Stimulated activated CD4-positive, alpha-beta T cell treated with anti-CD3 and anti-CD28 coated beads, Interleukin-1b, Interleukin-23, amount 100 ng/mL, for 4 hours (primary cell): ENCODE measurements at places on chromosomes 3 and 15.

- peak; percentile 37 for DNase-seq
These were observed 43.1 kb upstream of the TOPAZ1 start for GRCh38 chr3:44198284-44199269.

- DNase-seq = no peak
These were observed 79.5 kb upstream of the FGF7 start for GRCh38 chr15:49343546-49343945.

DNA sequence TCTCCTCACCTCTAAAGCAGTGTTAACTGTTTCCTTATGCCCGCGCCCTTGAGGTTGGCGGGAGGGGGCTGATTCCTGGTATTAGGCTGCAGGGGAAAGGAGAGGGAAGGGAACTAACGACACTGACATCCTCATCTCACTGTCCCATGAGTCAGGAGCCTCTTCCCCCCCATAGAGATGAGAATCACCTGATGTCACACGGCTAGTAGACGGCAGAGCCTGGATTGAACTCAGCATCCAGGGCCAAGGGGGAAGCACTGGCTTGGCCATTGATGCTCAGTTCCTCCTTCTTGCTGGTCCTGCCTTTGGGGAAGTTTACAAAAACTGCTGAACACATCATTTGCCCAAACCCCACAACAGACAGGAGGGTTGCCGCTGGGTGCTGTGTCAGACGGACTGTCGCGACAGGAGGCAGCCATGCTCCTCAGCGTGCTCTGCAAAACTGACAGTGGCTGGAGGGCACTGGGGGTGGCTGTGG is 38.5 kb downstream of the IDH2 start:
- no peak for DNase-seq

DNA sequence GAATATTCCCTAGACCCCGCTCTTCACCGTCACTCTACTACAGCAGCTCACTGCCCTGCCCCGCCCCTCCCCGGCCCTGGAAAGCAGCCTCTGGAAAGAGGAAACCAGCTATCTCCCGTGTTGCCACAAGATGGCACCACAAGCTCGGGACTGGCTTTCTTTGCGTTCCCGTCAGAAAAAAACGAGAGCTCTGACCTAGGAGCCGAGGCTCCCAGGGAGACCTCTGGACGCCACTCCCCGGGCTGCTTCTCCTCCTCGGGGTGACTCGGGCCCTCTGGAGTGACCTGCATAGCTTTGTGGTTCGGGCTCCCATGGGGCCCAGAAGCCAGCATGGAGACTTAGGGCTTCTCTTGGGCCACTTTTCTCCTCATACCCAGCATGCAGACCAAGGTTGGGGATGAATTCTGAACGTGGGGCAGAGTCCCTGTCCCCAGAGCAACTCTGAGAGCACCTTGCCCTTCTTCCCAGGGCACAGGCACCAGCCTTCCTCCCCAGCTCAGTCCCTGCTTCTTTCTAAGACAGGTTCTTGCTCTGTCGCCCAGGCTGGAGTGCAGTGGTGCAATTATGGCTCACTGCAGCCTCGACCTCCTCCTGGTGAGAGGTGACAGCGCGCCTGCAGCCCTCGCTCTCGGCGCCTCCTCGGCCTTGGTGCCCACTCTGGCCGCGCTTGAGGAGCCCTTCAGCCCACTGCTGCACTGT is 19.0 kb downstream of the STOML1 start:
- peak; percentile 74 for DNase-seq

GRCh38 chr3:156360083-156360482 is 194.8 kb downstream of the SSR3 start:
- no peak for DNase-seq

GRCh38 chr3:105836533-105836932 is 32.3 kb downstream of the CBLB start:
- DNase-seq = no peak

DNA sequence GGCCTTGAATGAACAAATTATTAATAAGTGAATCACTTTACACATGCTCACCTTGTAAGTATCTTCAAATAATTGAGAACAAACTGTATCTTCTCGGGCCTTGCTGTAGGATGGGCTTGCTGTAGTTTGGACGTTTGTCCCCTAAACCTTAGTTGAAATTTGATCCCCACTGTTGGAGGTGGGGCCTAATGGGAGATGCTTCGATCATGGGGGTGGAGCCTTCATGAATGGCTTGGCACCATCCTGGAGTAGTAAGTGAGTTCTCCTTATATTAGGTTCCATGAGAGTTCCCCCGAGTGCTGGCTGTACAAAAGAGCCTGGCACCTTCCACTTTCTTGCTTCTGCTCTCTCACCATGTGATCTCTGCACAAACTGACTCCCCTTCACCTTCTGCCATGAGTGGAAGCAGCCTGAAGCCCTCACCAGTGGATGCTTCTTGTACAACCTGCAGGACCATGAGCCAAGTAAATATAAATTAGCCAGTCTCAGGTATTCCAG is 29.3 kb downstream of the PIGB start:
- DNase-seq = no peak

GRCh38 chr3:10601151-10601856 is 95.9 kb upstream of the ATP2B2 start:
- no peak for DNase-seq

DNA sequence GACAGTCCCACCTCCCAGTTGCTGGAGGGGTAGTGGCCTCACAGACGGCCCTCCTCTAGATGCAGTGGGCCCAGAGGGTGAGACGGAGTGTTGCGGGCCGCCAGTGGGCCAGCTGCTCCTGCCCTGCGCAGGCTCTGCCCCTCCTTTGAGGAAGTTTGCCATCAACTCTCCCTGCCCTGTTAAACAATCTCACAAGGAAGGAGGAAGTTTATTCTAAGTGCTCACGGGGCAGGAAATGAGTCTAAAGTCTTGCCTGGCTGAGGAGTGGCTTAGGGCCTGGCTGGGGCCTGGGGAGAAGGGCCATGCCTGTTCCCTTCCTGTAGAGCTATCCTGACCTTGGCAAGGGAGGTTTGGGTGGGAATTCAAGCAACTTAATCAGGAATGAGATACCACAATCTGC is at the start of gene FAM3D:
TSS of gene FAM3D (minus strand) at position 92 of the 400 bp plus-strand sequence. CDS start 11,211 bp downstream, outside the sequence.
- DNase-seq = no peak

- DNase-seq = no peak
These were observed 23.3 kb upstream of the MANF start for GRCh38 chr3:51361746-51362145.

GRCh38 chr3:171704002-171704401 is 106.3 kb downstream of the PLD1 start:
- no peak for DNase-seq

- DNase-seq = no peak
These were observed 26.1 kb downstream of the RPL39L start for GRCh38 chr3:187112934-187113793.

DNA sequence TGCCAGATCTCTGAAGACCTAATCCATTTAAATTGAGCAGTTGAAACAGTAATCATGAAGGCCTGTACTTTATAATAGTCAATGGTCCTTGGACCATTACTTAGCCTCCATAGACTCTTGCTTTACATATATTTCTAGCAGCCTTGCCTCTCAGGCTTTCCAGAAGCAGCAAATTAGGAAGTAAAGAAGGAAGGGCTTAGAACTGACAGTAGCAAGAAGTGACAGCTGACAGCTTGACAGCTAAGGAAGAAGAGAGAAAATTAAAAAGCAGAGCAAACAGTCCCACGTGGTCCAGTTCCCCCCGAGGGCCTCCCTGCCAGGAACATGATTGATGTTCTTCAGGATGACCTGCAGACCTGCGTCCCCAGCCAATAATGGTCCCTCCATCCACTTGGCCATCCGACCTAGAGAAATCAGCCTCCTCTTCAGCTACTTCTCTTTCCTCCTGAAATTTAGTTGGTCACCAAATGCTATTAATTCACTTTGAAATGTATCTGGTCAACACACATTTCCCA is 15.0 kb upstream of the PSMD6 start:
- DNase-seq = no peak

GRCh38 chr3:122868322-122868721 is 73.5 kb downstream of the SLC49A4 start:
- DNase-seq = no peak
